ENCODE measurements at places on chromosomes 5 and 9.
A peak's percentile ranks its signal among the peaks of the same experiment; 100 is the strongest.

GRCh38 chr9:136247947-136248637, 2.5 kb upstream of the QSOX2 start:
- no peak for DNase-seq

GRCh38 chr5:98769210-98769958, 4.1 kb upstream of the RGMB start:
- DNase-seq = peak; percentile 61

- no peak for DNase-seq
These were observed 7.3 kb upstream of the HNRNPAB start for GRCh38 chr5:178196986-178197385.

- no peak for DNase-seq
These were observed 217.6 kb downstream of the NDUFS4 start for GRCh38 chr5:53777864-53778618.

GRCh38 chr5:139895647-139896046, 100.0 kb downstream of the PSD2 start:
- DNase-seq = no peak

Data from stimulated activated CD4-positive, alpha-beta T cell treated with anti-CD3 and anti-CD28 coated beads, Interleukin-4, amount 100 ng/mL, for 1 hour (primary cell).